Stomach (tissue), 19 donors: ENCODE measurements at places on chromosomes 7 and 10. TPM values are rescaled to one million over a fixed set of nuclear protein-coding genes. Genes with fewer than 3 reads are reported as not detected.
A peak's percentile ranks its signal among the peaks of the same experiment; 100 is the strongest.

- DNase-seq = peak; percentile 94
These were observed 51.3 kb downstream of the PWWP2B start for GRCh38 chr10:132448248-132448731.

- DNase-seq = no peak
These were observed 93.9 kb downstream of the RBM20 start for GRCh38 chr10:110737886-110738634.

DNA sequence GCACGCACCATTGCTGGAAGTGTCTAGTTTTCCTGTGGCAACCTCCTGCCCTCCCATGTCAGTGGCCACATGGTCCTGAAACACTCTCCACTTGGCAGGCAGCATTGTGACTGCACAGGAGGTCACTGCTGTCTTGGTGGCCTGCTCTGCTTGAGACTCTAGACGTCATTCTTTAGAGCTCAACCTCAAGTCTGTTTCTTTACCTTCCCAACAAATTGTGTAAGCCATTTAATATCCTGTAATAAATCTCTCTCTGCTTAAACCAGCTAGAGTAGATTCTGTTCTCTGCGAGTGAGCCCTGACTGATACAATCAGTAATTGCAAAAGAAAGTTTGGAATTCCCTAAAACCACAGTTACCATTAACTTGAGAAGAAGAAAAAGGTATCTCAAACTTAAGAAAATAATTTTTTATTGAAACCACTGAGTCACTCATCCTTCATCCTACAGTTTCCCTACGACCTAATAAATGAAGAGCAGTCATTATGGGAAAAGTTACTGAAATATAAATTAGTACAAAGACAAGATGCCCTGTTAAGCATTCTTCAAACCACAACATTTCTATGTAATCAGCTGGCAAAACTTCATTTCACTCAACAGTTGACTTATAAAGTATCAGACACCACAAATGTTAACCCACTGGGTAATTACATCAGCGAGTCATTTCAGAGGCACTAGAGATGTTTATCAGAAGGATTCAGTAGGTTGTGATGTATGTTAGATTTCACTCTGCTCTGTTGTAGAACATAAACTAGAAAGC is 18.0 kb downstream of the SLC25A13 start:
- DNase-seq = no peak

GRCh38 chr10:35214607-35215020 is 88.0 kb downstream of the CREM start:
- no peak for DNase-seq

GRCh38 chr10:10346390-10347150 is 671.1 kb upstream of the CELF2 start:
- no peak for DNase-seq

DNA sequence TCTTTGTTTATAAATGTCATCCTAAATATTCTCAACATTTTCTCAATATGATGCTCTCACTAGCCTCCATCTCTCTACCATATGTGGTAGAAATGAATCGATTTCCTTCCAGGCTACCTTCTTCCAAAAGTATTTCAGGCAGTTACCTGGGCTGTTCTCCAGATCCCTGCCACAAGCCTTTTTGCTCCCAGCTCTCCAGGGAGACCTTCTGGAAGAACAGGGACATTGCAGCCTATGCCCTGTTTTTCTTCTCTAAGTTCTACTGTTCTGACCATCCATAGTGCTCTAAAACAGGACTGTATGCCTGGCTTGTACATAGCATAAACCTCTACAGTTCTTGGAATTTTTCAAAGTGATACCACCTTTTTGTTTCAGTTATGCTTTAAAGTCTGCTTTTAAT is 552.8 kb downstream of the ANKRD7 start:
- no peak for DNase-seq

- no peak for DNase-seq
These were observed 95.3 kb downstream of the WDR11 start for GRCh38 chr10:120946497-120946896.

- DNase-seq = no peak
These were observed 176.5 kb upstream of the FAM3C start for GRCh38 chr7:121572615-121573014.

DNA sequence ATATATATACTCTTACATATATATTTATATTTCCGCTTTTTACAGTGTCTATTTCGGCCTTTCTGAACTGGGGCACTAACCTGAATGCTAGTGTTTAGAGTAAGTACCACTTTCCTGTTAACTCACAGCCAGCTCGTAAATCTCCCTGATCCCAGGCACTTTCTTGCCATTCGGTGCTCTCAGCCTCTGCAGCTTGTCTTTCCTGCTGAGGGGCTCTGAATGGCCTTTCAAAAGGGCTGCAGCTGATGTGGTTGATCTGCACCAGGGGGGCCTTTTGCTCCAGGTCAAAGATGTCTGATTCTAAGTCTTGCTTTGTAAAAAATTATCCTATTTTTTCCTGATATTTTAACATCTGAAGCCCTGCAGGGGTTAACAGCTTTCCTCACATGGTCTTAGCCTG is 25.5 kb upstream of the HPS1 start:
- no peak for DNase-seq

DNA sequence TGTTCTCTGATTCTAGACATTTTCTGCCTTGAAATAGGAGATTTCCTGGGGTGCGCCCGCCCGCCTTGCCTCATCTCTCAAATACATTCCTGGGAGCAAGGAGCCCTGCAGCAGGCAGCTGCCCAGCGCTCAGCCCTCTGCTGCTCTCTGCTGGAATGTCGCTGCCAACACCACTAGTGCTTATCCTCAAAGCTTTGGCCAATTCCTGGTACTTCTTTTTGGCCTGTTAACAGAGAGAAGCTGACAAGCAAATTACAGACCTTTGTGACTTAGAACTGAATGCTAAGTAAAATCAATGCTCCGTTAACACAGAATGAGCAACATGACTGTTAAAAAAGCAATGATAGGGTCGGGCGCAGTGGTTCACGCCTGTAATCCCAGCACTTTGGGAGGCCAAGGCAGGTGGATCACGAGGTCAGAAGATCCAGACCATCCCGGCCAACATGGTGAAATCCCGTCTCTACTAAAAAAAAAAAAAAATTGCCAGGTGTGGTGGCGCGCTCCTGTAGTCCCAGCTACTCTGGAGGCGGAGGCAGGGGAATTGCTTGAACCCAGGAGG is 41.9 kb upstream of the SYPL1 start:
- DNase-seq = peak; percentile 93

DNA sequence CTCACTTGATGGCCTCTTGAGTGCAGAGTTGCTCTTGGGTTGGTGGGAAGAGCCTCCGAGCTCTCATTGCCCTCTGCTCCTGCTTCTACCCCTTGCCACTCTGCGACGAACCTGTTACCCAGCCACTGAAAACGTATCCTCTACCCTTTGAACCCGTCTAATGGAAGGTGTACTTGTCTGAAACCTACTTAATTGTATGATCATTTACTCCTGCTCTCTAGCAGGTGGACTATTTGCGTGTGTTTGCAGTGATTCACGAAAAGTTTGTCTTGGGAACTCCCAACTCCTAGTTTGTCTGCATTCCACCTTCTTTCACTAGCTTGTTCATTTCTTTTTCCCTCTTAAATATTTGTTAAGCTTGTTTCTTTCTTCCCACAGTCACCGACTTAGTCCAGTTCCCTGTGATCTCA is 503 bp downstream of the CROT start:
- no peak for DNase-seq

DNA sequence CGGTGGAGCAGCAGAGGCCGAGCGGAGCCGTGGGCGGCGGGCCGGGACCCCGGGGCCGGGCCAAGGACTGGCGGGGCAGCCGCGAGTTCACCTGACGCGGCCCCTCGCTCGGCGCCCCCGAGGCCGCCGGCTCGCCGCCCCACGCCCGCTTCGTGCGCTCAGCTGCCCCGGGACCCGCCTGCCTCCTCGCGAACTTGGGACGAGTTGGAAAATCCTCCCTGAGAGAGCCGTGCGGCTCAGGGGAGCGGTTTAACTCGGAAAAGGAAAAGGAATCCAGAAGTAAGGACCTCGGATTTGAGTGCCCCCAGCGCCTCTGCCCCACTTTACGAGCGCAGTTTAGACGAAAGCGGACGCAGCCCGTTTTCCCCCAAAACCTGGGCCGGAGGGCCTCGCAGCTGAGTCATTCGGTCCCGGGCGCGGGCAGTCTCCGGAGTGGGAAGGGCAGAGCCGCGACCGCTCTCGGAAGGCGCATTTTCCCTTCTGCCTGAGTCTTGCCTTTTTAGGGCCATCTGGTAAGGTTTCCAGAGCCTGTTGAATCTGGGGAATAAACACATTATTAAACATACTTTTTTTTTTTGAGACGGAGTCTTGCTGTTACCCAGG is 744 bp downstream of the CREM start:
- peak; percentile 63 for DNase-seq

GRCh38 chr7:70416986-70417655 is 714.8 kb upstream of the GALNT17 start:
- peak; percentile 31 for DNase-seq

GRCh38 chr7:118793582-118793981 is 569.1 kb downstream of the ANKRD7 start:
- DNase-seq = no peak

DNA sequence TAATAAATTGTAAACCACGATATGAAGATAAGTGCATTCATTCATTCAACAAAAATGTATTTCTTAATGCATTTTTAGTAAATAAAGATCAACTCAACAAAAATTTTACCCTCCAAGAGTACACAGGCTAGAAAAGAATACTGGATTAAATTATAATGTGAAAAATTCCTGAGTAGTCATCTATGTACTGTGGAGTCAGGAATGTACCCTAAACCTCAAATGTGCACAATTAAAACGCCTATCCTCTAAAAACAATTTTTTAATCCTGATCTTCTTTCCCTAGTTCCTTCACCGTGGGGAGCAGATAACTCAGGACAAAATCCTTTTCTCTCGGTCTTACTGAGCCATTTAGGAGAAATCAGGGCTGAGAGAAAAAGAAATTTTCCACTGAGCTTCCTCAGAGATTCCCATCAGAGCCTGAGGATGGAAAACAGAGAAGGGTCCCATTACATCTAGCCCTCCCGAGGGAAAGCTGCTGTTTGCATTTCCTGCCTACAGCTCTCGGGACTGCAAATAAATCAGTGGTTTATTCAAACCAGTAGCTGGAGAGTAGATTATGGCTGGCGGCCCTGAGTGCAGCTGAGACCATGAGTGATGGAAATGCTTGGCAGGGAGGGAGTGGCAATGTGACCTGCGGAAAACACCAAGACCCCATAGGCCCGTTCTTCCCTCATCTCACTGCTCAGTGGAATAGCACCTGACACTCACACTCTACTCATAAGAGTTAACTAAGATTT is 7.4 kb downstream of the TAS2R40 start:
- DNase-seq = peak; percentile 51

- no peak for DNase-seq
These were observed 37.8 kb upstream of the MXI1 start for GRCh38 chr10:110169586-110169985.

GRCh38 chr7:116528008-116528789 is 3.4 kb downstream of the CAV1 start:
- DNase-seq = peak; percentile 58

GRCh38 chr7:142867097-142867378 is 12.2 kb downstream of the EPHB6 start:
- DNase-seq = no peak

The NPFFR1 gene
- total RNA-seq = not detected

The RHBDD2 gene
- 25.0 TPM for total RNA-seq

The CACNB2 gene
- 16.9 TPM for total RNA-seq

The UCMA gene
- not detected for total RNA-seq

The PLEKHS1 gene
- total RNA-seq = 1.7 TPM

The RPEL1 gene
- not detected for total RNA-seq

The AP4M1 gene
- 84.4 TPM for total RNA-seq

The SSC4D gene
- total RNA-seq = not detected
